ENCODE measurements at places on chromosomes 5 and 9.

DNA sequence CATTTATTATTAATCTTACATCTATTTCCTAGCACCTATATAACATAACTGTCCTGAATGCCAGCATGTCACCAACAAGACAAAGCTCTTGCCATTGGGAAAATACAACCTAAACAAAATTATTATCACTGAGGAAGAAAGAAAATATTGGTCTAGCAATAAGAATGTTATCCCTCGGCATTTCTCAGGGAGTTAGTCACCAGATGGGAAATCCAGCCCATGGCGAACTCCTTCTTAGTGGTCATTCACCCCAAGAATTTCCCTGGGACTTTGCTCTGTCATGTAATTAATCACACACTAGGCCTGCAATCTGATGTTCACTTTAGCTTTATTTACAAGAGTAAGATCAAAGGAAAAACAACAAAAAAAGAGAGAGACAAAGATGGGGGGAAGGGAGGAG lies 56.1 kb upstream of the TAS2R1 start:
- no peak for DNase-seq

- no peak for DNase-seq
Observed at GRCh38 chr5:95832664-95833063, 10.1 kb upstream of the GLRX start.

DNA sequence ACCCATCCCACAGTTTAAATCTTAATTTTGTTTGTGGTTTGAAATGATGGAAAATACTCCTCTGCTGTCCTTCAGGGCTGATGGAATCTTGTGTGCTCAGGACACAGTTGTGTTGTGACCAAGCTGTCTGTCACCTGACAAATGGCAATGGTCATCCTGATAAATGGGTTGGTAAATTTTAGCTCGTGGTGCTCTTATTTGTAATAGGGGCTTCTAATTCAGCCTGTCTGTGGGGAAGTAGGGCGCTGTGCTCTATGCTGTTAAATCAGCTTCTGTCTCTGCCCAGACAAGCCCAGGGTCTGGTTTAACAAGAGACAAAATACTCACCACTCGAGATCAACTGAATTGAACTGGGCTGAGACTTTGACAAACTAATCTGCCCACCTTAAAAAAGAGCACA lies 4.5 kb downstream of the LRRTM2 start:
- no peak for DNase-seq

DNA sequence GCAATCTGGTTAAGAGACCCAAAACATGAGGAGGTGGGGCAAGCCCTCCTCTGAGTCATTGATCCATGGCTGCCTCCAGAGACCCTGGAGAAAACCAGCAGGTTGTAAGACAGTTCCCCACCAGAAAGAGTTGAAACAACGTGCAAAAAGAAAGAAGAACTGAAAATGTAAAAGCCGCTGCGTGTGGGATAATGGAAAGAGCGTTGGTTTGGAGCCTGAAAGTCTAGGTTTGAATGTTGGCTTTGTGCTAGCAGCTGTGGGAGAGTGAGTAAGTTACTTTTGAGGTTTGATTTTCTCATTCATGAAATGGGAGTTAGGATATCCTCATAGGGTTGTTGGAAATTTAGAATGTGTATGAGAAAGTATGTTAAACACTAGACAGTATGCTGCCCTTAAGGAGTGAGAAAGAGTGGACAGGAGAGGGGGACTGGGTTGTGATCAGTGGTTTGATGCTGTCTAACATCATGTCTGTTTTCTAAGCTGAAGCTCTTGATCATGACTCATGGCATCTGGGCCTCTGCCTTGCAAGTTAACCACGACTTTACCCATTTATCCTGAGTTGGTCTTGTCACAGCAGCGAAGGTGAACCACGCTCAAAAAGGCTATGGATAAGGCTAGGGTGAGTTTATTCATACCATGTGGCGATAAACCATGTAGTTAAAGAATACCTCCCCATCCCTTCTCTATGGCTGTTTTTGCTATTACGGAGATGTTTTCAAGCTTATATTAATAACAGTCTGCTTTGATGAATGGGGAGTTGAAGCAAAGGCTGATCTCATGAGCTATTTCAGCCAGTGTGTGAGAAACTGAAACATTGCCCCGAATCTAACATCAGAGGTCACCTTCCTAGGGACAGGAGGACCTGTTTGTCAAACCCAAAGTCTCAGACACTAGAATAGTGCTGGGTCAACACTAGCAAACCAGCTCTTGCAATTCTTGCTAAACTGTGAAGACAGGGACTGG lies 41.3 kb downstream of the ZNF366 start:
- DNase-seq: no peak

- DNase-seq: no peak
Observed at GRCh38 chr5:146169076-146169475, 13.4 kb downstream of the LARS1 start.

GRCh38 chr5:140150201-140150600 lies 24.5 kb downstream of the IGIP start:
- DNase-seq: no peak

GRCh38 chr5:90356622-90357021 lies 52.9 kb downstream of the CETN3 start:
- DNase-seq: no peak

DNA sequence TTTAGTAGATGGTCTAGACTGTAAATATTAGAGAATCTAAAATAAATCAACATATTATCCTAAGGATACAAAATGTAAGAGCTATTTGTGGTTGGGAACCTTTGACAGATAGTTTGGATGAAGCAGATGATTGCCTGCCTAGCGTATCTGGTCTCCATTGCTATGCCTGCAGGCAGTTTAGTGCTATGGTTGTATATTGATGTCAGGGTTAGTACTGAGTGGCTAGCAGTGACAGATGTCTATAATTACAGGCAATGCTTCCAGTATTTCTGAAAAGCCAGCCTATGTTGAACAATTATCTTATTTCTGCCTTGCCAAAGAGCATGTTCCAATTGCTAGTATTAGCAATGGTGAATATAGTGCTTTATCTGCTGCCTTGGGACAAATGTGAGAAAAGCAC lies 151.3 kb upstream of the TLX3 start:
- no peak for DNase-seq

DNA sequence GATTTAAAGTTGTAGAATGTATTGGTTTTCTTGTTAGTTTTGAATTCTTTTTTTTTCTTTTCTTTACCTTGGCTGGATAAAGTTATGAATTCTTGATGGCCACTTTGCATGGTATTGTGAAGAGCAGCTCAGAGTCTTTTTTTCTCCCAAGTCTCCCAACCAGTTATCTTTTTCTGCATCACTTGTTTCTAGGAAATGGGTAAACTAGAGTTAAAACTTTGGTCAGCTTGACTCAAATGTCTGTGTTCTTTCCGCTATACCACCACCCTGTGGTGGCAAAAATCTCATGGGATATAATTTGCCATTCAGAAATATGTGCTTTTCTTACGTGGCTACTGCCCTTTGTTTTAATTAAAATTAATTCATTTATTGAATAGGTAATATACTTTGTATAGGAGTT lies 113.2 kb downstream of the UNC13B start:
- DNase-seq: no peak

DNA sequence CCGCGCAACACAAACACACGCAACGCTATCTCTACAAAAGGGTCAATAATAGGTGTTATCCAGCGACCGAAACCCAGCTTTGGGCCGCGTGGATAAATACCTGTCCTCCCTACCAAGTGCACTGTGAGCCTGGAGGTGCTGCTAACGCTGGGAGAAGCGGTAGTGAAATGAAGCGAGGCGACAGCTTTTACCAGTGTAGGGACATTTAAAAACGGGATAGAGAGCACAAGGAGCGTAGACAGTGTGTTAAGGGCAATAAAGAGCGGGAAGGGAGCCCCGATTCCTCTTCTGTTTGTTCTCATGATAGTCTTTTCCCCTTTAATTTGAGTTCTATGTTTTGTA lies 421 bp upstream of the DEPDC1B start:
- no peak for DNase-seq

DNA sequence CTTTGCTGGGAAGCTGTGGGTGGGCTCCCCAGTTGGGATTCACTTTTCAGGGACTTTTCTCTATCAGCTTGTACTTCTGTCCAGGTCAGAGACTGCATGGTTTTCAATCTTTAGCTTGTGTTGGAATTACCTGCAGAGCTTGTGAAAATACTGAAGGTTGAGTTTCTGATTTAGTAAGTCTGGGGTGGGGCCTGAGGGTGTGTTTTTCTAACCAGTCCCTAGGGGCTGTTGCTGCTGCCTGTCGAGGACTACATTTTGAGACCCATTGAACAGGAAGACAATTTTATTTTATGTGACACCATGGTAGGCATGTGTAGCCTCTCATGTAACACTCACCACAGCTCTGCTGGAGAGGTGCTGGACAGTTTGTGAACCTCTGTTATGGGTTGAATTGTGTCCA lies 14.7 kb upstream of the MLANA start:
- no peak for DNase-seq
